Anterior cingulate cortex (tissue), 58 donors: ENCODE measurements at places on chromosomes 2 and 18.

DNA sequence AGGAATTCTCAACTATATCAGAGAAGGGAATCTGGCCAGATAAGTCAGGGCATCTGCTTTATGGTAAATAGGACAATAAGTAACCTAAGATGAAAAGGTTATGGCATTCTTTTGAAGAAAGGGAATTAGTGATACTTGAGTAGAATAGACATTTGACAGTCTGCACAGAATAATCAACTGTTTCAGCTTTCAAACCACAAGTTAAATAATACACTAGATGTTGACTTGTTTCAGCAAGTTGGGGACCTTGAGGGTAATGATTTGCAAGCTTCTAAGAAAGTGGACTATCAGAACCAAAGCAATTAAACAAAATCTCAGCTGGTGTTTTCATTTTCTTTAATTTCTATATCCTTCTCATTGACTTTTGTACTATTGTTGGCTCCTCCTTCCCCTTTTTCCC, 54.5 kb downstream of the SLC39A10 start:
- no peak for DNase-seq

GRCh38 chr18:67875060-67875459, 358.5 kb upstream of the DSEL start:
- no peak for DNase-seq

DNA sequence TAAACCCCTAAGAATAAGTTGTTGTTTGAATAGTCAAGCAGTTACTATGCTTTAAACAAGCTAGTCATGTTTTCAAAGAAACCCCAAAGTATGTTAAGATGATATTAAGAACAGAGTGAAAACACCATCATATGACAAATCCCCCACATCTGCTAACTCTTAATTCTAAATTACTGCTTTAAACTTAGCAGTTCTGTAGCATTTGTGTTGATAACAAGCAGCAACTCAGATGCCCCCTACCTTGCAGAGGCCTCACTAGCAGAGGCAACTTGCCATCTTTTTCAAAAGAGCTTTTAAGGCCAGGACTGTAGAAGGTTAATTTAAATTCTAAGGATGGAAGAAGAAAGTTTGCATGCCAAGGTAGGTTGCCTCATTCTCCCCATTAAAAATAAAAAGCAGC, 376.2 kb downstream of the SETBP1 start:
- DNase-seq = no peak

GRCh38 chr2:43068631-43069517, 157.5 kb downstream of the ZFP36L2 start:
- DNase-seq = no peak

DNA sequence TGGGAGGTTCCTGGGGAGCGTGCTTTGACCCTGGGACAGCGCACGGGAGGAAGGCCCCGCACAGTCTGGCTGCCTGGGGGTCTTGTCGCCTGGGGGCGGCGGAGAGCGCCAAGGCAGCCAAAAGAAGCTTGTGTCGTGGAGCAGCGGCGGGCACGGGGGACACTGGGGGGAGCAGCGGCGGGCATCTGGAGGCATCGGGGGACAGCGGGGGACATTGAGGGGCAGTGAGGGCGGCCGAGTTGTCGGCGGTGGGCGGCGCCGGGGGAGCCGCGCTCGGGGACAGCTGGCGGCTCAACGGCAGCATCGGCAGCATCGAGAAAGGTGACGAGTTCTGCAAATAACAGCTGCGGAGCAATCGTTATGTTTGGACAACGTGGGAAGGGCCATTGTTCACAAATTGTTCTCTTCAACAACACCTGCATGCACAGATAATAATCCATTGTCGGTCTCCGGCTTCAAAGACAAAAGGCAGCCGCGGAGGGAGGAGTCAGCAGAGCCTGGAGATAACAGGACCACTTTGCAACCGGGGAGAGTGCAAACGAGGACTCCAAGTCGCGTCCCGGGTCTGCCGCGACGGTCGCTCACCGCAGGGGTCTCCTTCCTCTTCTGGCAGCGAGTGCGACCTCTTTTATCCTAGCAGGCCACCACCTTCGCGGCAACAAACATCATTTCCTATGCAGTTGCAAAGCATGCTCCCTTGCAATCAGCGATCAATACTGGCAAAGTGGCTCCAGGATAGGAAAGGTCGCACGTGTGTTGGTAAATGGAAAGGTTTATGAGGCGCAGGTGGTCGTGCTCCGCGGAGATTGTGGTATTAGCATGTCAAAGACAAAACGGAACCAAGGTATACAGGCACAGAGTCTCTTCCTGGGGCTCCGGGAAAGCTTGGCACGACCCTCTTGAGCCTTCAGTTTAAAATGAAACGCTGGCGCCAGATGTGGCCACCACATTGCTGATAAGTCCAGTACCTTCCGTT, 132.3 kb upstream of the DLX2 start:
- no peak for DNase-seq

DNA sequence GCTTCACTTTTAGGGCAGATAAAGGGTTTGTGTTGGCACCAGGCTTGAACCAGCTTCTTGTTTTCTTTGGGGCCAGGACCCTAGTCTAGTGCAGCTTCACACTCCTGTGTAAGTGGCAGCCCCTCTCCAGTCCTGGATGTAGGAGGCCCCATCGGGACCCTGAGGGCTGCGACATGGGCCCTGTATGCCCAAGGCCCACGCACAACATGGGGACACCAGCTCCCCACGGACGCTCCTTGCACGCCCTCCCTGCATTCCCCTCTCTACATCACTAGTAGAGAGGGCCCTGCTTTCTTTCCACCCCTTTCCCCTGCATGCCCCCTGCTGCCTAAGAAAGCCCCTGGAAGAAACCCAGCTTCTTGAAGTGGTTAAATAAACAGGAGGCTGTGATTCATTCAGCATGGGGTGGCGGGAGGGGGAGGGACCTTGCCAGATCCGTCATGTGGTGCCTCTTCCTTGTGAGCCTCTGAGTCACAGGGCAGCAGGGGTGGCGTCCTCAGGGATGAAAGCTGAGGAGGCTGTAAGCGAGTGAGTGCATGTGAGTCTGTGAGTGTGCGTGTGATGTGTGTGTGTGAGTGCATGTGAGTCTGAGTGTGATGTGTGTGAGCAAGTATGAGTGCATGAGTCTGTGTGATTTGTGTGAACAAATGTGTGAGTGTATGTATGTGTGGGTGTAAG, 42.5 kb downstream of the COPS8 start:
- DNase-seq = no peak
